Frontal cortex (tissue), 4 donors: ENCODE measurements at places on chromosomes 1 and 21. TPM values are rescaled to one million over a fixed set of nuclear protein-coding genes. Genes with fewer than 3 reads are reported as not detected.

Gene USP48
- total RNA-seq = 58.7 TPM

Gene ASAP3
- 7.7 TPM for total RNA-seq

Gene S100A2
- total RNA-seq = not detected

Gene CLCNKB
- under 0.01 TPM for total RNA-seq

Gene LINGO4
- not detected for total RNA-seq

Gene FAM167B
- 0.41 TPM for total RNA-seq

Gene PCSK9
- 4.1 TPM for total RNA-seq

Gene PTCH2
- total RNA-seq = 0.82 TPM

Gene JAM2
- 15.5 TPM for total RNA-seq

Gene CYP4A22
- not detected for total RNA-seq

Gene GCSAML
- 0.41 TPM for total RNA-seq

Gene SLC30A2
- total RNA-seq = not detected

Gene KLHL12
- 43.6 TPM for total RNA-seq

Gene RGS7
- 20.0 TPM for total RNA-seq

Gene CLIC6
- under 0.01 TPM for total RNA-seq

Gene ATP6V1G3
- total RNA-seq = not detected

Gene MAP3K7CL
- 1.2 TPM for total RNA-seq

Gene NEK2
- 2.9 TPM for total RNA-seq

Gene LORICRIN
- not detected for total RNA-seq

Gene TMED5
- total RNA-seq = 32.2 TPM

Gene PEA15
- total RNA-seq = 84.4 TPM

Gene TRIM67
- 24.1 TPM for total RNA-seq

Gene ST6GALNAC5
- total RNA-seq = 60.7 TPM

Gene ANKRD65
- 1.2 TPM for total RNA-seq

Gene C1QA
- total RNA-seq = 8.6 TPM

Gene NBPF4
- total RNA-seq = not detected

Gene ZNF648
- under 0.01 TPM for total RNA-seq

Gene FDPS
- total RNA-seq = 132 TPM
